ENCODE measurements at places on chromosomes 12 and 14.

DNA sequence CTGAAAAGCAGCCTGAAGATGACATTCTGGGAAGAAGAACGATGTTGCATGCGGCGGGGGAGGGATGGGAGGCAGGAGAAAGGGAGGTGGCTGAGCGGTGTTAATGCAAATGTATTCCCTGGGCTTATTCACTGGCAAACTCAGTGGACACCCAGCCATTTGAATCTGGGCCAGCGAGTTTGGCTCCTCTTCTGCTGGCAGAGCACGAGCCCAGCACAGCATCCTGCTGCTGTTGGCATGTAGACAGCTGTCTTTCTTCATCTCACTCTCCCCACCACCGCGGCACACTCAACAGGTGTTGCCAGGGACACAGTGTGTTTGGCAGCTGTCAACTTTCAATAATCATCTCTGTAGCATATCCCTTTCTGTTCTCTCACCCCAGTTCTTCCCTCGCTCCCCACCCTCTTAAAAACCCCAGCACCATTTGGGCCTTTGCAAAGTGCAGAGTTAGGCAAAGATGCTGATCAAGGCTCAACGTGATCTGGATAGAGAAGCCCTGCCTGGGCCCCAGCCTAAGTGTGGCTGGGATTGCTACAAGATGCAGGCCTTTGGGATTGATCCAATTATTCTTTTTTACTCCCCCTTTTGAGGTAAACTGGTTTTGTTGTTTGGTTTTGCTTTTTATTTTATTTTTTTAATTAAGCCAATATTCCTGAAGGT lies 131.9 kb downstream of the EXOC5 start:
- DNase-seq = no peak

DNA sequence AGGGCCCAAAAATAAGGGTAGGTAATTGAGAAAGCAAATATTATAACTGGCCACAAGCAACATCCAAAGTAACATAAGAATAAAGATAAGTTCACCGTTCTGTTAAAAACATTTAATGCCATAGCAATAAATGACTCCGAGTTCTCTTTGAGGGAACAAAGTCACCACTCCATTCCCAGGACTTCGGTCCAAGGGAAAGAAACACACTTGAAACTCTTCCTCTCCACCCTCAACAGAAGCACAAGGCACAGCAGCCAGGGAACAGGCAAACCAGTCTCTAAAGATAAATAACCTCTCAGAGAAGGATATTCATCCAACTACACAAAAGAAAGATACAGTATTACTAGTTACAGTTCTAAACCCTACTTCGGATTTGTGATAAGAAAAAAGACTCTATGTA lies 2.5 kb downstream of the SETD3 start:
- no peak for DNase-seq

DNA sequence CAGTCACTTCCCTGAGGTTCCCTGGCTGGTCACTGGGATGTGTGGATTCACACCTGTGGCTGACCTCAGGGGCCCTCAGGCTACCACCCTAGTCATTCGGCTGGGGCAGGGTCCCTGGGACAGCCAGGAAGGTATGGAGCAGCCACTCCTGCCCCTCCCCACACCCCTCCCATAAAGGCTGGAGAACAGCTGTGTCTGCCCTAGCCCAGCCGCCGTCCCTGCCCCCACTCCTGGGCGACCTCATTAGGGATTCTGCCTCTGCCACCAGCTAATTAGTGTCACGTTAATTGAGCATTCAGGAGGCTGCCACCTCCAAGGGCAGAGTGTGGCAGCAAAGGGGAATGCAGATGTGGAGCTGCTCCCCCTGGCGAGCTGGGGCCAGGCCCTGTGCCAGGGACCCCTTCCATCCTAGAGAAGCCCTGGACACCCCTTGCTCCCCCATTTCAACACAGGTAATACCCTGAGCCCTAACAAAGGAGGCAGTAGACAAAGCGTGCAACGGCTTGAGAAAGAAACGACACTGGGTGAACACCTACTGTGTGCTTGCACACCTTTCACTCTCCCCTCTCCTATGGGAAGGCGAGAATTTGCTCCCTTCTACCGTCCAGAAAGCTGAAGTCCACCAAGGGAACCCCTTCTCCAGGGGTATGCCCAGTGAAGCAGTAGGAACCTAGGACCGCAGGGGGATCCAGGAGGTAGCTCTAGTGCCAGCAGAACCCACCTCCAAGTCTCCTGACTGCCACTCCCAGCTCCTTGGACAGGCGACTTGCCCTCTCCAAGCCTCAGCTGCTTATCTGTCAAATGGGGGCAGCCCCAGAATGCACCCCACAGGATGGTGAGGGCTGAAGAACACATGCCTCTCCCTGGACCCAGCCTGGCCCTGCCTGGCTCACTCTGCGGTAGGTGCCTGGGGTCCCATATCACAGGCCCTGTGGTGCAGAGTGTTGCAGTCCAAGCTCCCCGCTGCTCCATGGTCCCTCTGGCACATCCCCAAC lies 45.1 kb downstream of the FAM222A start:
- DNase-seq = no peak

GRCh38 chr14:29521526-29522137 lies 406.0 kb downstream of the PRKD1 start:
- peak; percentile 13 for DNase-seq

DNA sequence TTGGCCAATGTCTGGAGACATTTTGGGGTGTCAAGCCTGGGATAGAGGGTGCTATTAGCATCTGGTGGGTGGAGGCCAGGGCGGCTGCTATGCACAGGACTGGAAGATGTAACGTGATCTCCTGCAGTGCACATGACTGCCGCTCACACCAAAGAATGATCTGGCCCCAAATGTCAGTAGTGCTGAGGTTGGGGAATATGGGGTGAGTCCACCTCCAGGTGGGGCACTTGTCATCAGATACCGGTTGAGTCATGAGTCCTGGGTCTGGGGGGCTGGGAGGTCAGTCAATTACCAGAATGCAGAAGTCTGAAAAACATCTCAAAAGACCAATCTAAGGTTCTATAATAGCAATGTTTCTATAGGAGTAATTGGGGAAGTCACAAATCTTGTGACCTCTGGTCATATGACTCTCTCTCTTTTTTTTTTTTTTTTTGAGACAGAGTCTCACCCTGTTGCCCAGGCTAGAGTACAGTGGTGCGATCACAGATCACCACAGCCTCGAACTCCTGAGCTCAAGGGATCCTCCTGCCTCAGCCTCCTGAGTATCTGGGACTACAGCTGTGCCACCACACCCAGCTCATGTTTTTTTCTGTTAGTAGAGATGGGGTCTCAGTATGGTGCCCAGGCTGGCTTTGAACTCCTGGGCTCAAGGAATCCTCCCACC lies 6.0 kb upstream of the SDSL start:
- DNase-seq = peak; percentile 69

GRCh38 chr12:21336656-21337055 lies 1.9 kb upstream of the SLCO1A2 start:
- no peak for DNase-seq

DNA sequence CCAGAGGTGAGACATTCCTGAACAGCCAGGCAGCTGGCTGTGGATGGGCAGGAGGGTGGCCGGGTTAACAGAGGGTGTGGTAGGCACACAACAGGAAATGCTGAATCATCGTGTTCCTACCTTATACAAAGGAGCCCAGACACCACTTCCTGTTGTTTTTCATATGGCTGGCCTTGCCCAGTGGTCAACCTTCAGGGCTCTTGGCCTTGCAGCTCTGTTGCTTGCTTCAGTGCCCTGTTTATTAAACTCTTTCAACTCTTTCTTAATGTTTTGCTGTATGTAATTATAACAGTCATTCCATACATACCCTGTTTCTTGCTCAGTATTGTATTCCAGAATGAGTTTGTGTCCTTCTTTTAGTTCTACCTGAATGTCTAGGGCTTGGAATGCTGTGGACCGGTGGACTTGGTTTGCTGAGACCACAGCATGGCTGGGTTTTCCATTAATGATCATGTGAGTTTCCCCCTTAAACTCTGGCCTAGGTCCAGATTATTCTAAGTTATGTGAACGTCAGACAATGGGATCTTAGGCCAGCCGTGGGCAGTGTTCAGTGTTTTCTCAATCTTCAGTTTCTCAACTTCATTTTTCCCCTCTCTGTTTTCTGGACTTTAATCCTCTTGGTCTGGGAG lies 11.9 kb downstream of the CFAP54 start:
- peak; percentile 52 for DNase-seq

DNA sequence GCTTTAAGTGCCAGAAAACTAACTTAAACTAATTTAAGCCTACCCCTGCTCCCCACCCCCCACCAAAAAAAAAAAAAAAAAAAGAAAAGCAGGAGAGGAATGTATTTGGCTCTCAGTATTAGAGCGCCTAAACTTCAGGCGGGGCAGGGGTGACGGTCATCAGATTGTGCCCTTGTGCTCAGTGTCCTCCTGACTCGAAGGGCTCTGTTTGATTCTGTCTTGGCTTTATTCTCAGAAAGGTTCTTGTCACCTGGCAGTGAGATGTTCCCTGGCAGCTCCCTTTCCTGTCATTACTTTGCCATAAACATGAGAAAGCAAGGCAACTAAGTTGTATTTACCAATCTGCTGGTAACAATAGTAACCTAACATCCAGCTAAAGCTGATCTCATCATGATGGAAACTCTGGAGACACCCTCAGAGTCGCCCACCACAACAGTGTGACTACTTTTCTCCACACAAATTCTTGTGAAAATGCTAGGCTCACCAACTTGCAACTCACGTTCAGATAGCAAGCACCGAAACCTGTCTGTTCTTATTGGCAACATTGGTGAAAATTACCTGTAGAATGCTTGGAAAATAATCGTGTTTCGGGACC lies 39.0 kb upstream of the WNK1 start:
- DNase-seq = no peak

DNA sequence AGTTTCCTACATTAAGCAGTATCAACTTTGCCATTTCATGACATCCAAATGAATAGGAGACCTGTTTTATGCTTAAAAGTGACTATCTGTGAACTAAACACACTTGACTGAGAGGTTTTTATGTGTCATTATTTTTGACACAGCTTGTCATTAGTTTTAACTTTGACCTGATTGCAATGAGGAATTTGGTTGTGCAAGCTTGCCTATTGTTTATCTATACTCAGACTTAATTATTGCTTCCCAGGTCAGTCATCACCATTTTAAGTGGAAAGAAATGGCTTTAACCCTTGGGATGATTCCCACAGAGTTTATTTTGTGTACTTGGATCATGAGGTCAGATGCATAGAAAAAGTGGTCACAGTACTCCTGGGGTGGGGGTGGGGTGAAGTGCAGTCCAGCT lies 171.0 kb upstream of the PRICKLE1 start:
- DNase-seq = no peak

GRCh38 chr12:75877763-75878621 lies 153.6 kb downstream of the PHLDA1 start:
- DNase-seq = no peak

- DNase-seq = no peak
Observed at GRCh38 chr12:129862561-129863175, 41.2 kb downstream of the TMEM132D start.

DNA sequence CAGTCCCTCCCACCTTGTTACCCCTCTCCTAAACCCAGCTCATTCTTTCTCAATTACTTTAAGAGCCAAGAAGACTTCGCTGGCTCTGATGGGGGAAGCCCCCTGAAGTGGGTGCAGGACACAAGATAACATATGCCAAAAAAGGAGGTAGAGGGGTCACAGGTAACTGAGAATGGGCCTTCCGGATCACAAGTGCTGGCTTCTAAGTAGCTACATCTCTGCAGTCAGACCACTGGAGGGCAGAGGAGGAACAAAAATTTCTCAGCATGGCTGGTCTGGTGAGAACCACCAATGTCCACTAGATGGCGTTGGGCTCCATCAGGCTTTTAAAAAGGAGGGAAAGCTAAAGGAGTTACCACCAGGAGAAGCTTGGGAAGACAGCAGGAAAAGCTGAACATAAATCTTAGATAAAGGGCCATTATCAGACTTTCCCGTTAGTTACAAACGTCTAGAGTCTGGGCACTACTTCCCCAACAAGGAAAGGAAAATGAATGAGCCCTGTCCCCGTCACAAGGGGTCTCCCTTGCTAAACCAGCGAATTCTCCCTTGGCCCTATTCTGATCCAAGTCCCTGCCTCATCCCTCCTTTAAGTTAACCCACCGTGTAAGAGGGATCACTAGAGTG lies 11.6 kb upstream of the CDH24 start:
- DNase-seq = peak; percentile 93

GRCh38 chr12:121454921-121455320 lies 55.0 kb downstream of the RNF34 start:
- DNase-seq = no peak

DNA sequence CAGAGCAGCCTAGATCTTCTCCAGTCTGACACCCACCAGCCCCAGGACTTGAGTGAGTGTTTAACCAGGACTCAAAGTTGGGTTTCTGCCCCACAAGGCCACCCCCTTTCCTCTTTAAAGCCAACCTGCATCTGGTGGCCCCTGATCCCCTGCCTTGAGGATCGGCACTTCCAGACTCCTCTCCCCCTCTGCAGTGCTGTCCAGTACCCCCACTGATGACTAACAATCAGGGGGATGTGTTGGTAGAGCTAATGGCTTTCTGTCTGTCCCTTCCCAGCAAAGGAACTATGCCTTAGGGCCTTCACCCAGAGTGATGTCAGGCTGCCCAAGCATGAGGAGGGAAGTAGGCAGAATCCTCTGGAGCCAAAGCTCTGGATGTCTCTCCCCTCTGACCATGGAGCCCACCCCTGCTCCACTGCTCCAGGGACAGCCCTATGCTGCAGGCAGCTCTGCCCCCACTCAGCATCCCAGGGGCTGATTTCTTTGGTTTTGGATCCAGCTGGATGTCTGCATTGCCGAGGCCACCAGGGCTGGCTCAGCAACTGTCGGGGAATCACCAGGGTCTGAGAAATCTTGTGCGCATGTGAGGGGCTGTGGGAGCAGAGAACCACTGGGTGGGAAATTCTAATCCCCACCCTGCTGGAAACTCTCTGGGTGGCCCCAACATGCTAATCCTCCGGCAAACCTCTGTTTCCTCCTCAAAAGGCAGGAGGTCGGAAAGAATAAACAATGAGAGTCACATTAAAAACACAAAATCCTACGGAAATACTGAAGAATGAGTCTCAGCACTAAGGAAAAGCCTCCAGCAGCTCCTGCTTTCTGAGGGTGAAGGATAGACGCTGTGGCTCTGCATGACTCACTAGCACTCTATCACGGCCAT lies 42.9 kb downstream of the DAD1 start:
- DNase-seq = no peak

DNA sequence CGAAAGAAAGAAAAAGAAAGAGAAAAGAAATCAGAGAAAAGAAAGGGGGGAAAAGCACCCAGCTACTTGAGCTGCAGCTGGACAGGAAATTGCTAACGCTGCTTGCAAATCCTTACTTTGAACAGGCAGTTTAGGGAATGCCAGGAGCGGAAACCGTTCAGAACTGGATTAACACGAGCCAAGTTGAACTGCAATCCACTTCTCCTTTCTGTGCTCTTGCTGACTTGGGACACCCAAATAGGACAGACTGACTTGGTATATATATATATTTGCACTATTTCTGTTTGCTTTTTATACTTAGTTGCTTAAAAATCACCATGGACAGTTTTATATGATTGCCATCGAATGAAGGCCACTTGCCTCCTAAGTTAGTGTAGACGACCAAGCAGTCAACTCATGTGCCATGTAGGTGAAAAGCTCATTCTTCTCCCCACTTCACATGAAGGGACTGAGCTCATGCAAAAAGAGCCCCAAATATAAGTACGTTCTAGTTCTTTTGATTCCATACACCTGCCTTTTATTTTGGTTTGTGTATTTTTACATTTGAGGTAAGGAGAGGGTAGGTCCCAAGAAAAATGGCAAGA lies 5.5 kb downstream of the DUSP6 start:
- DNase-seq = no peak
